Left lobe of liver (tissue), 2 donors: ENCODE measurements at places on chromosomes 12 and 14. TPM values are rescaled to one million over a fixed set of nuclear protein-coding genes. Genes with fewer than 3 reads are reported as not detected.

The FLVCR2 gene
- 20.9 TPM for total RNA-seq

The WSCD2 gene
- total RNA-seq, result not detected

The GPR137C gene
- total RNA-seq, result 0.23 TPM

The CTSG gene
- total RNA-seq, result 0.55 TPM

The CD163 gene
- 52.2 TPM for total RNA-seq

The HEATR5A gene
- 21.5 TPM for total RNA-seq

The OASL gene
- 2.5 TPM for total RNA-seq

The COX8C gene
- not detected for total RNA-seq

The GTF2A1 gene
- 11.1 TPM for total RNA-seq

The IL22 gene
- not detected for total RNA-seq

The ZNF384 gene
- total RNA-seq, result 20.3 TPM

The NRXN3 gene
- 0.20 TPM for total RNA-seq

The GPR65 gene
- total RNA-seq, result 0.78 TPM

GRCh38 chr14:39433452-39433813, 1.2 kb upstream of the FBXO33 start:
- no peak for DNase-seq

DNA sequence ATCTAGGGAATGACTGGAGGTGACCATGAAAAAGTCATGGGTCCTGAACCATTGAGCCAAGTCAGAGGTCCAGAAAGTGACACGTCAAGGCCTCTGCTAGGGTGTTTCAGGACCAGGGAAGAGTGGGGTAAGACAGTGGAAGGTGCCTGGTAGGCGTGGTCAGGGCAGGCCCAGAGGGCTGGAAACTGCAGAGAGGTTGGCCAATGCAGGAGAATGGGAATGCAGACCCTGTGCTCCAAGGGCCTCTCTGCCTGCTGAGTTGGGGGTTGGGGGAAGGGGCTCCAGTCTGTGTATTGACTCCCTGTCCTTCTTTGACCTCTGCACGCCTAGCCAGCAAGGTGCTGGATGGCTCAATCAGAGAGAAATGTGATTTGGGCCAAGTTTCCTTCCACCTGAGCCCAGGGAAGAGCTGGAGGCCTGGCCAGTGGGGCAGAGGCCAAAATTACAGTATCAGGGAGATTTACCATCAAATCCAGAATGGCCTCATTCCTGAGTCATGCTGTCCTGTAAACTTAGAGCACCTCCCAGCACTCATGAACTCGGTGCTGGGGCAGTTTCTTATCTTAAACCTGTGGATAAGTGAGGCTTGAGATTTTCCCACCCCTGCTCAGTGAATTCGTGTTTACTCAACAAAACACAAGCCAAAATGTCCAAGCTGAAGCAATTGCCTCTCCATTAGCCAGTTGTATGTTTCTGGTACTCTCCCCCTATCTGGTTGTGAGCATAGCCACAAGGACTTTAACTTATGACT, 24.4 kb downstream of the IRF2BPL start:
- DNase-seq, result no peak

DNA sequence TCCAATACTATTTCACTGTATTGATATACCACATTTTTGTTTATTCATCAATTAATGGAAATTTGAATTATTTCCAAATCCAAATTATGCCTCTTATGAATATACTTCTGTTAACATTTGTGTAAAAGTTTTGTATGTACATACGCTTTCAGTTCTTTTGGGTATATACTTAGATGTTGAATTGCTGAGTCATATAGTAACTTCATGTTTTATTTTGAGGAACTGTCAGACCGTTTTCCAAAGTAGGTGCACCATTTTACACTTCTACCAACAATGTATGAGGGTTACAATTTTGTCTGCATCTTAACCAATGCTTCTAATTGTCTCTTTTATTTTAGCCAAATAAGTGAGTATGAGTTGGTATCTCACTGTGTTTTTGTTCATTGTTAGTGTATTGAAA, 10.2 kb upstream of the CCER1 start:
- no peak for DNase-seq

DNA sequence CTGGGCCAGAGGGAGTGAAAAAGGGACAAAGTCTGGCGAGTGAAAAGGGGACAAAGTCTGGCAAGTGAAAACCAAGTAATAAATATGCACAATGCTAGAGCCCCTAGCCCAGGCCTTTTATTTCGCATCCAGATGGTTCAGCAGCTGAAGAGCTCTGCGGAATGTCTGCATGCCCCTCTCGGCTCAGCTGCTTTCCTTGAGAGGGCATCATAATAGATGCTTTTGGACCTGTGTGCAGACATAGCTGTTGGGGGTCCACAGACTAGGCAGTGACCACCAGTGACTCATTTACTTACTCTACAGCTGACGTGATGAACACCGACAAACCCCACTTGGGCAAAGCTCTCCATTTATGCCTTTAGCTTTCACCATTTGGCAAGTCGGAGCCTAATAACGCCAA, 4.3 kb downstream of the NIN start:
- DNase-seq, result no peak

DNA sequence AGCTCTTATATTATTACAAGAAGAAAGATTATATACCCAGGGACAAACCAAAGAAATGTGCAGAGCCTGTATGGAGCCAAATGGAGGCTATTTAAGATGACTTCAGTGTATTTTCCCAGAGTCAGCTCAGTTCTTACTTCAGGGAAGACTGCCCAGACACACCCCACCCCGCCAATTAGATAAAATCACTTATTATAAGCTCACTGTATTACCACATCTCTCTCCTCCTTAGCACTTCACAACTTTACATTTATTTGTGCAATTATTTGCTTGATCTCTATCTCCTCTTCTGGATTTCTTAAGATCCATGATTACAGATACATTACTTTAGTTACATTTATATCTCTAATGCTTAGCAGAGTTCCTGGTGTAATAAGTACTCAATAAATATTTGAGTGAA, 24.7 kb upstream of the WDR89 start:
- no peak for DNase-seq

GRCh38 chr12:131408036-131408365, 302.9 kb upstream of the SFSWAP start:
- no peak for DNase-seq

DNA sequence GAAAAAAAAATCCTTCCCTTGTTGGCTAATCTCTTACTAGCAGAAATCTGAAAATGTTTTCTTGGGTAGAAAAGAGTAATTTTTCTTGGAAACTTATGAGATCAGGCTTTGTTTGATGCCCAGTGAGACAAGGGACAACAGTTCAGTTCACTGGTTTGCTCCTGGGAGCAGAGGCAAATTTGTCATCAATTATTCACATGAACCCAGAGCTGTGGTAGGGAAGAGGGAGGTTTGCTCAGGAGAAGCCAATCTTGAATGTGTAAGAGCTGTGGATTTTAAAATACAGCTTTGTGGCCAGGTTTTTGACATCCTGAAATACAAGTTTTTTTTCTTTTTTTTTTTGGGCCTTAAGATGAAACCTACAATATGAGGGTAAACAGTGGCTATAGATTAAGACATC, 426.6 kb downstream of the ATP23 start:
- no peak for DNase-seq

DNA sequence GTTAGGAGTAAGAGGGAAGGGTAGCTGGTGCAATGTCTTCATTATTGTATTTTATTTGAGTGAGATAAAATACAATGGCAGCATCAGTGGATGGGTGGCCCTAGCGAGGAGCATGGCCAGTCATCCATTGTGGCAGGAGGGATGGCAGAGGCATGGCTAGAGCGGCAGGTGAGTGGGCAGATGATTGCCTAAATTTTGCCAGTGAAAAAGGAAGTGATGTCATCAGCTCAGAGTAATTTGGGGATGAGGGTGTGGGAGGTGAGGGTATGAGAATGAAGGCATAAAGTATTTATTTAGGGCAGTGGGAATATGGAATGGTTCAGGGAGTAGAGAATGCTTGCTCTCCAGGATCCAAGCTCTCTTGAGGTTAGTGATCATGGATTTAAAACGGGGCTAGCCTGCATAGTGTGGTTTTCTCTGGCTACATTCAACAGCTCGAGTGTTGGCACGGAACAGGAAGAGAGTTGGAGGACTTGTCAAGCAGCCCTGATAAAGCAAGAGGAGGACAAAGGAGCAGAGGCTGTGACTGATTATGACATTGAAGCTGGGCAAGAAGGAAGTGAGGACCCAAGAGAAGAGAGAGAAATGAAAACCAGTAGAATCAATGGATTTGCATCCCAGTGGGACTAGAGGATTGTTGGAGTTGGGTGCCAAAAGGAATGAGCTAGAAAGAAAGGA, 18.7 kb upstream of the SERPINA6 start:
- no peak for DNase-seq

DNA sequence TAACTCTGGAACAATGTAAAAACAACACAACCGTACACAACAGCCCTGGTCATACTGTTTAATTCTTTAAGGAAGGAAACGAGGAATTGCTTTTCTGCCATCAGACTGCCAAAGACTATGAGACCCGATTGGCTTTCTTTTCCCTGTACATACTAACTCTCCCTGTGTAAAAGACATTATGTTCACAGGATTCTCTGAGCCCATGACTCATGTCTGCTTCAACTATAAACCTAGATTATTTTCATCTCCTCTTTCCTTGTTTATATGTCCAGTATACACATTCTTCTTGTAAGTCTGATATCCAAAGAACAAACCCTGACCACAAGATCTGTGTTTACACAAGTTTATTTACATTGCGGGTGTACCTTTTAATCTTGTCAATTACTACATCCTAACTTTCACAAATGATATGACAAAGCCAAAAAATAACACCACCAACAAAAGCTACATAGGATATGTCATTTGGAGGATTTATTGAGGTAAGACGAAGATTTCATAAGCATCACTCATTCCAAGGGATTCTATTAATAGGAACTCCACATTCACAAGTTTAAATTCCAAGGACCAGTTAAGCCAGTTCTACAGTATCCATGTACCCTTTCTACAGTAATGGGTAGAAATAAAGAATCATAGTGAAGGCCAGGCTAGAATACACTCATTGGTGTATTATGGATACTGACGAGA, 67.3 kb downstream of the STXBP6 start:
- DNase-seq, result no peak

GRCh38 chr14:75811872-75812499, 150.9 kb downstream of the TTLL5 start:
- no peak for DNase-seq

DNA sequence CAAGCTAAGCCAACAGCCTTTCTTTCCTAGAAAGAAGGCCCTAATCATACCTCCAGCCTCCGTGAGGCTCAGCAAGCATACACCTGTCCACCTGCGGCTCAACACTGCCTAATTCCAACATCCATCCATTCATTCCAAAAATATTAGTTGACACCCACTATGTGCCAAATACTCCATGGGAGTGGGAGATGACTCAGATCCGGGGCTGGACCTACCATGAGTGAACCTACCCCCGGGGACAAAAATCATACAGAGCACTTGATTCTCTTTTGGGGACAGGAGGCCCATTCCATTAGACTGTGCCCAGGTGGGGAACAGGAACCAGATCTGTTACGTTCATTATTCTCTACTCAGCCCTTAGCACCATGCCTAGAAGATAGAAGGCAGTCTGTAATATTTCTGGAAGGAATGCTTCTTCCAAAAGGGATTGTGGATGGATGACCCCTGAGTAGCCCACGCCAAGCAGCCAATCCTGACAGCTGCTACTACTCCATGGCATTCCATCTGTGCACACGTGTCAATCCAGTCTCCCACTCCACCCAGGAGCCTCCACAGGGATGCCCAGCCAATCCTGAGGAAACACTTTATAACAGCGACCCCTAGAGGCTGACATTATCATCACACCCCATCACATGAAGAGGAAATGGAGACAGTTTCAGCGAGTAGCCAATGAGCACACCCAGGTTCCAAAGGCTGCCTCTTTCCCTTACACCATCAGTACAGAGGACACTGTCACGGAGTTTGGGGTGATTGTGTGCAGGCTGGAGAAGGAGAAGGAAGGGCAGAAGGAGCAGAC, 170.7 kb downstream of the ESRRB start:
- DNase-seq, result no peak

DNA sequence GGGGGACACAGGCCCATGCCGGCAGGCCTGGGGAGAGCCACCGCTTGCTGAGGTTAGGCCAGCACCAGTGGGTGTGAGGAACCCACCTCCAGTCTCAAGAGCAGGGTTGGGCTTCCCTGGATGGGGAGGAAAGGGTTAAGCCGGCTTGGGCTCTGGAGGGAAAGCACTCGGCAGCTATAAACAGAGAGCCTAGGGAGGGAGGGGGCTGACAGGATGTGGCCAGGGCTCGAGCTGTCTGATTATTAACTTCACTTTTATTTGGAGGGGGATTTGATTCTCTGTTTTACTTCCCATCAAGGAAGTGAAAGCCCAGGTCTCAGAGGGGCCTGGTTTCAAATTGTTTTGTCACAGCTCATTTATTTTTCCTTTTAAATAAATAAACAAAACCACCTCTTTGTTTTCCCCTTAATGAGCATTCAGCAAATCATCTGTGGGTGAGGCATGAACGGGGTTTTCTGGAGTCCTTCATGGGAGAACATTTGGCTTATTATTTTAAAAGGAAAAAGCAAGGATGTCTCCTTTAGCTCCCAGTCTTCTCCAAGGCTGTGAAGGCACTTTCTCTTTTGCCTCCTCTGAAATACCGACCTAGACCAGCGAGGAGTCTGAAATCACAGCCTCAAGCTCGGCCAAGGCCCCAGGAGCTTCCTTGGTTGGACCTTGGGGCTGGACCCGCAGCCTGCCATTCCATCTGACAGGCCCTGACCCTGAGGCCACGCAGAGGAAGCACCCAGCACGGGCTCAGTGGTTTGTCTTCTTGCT, 21.9 kb upstream of the ZFP36L1 start:
- peak; percentile 62 for DNase-seq

DNA sequence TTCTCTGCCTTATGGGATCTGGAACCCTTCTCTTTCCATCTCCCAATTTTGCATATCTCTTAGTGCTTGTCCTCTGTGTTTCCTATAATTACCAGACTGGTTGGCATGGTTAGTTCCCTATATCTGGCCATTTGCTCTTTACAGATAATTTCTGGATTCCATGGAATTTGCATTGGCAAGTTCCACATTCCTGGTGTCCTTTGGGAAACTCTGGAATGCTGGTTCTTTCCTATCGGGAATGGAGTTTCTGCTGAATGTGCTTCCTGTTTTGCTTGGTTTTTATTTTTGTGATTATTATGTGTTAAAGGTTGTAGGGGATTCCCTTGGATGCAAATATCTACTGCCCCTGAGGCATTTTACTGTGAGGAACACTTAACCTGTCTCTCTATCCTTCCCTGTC, 193.0 kb upstream of the BTG1 start:
- DNase-seq, result no peak

DNA sequence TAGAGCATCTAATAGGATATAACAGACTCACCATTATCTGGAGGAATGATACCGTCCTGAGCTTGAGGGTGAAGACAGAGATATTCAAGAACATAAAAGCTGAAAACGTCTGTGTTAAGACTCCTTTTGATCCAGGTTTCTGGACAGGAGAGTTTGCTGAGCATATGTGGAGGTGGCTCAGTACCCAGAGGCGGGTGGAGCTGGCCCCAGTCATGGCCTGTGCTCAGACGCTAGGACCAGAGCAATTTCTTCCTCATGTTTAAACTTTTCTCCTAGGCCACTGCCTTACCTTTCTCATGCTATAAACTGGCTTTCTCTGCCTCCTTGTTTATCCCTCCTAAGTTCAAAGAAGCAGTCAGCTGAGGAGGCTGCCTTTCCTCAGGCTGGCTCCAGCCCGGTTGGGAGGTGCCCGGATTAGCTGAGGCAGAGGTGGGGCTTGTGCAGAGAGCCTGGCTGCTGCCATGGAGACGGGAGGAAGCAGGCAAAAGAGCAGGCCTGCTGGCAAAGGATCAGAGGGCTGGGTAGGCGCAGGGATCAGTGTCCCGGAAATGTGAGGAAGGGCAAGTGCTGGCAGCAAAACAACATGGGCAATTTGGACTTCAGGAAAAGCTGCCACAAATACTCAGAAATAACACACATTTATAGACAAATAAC, 13.7 kb downstream of the COA8 start:
- peak; percentile 94 for DNase-seq

GRCh38 chr14:93317875-93318807, 14.7 kb downstream of the BTBD7 start:
- DNase-seq, result no peak

GRCh38 chr14:104935955-104936354, 11.3 kb downstream of the PLD4 start:
- peak; percentile 33 for DNase-seq
